Naive thymus-derived CD4-positive, alpha-beta T cell (primary cell): ENCODE measurements at places on chromosomes 6 and 20.

DNA sequence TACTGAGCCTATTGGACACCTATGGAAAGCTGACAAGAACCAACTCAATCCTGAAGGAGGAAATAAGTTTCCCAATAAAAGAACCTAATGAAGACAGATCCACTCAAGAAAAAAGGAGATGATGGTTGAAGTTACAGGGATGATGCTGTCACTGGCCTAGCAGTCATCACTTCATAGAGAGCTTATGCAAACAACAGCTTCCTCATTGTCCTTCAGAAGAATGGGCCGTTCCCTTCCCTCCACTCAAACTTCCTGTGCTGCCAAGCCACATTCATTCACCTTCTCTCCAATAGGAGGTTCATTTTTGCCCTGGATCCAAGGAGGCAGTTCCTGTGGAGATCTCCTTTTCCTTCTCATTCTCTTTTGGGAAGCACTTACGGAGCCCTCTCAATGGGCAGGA lies 13.8 kb upstream of the PM20D2 start:
- no peak for DNase-seq

GRCh38 chr6:23448281-23448680 lies 677.7 kb upstream of the NRSN1 start:
- DNase-seq, result no peak

DNA sequence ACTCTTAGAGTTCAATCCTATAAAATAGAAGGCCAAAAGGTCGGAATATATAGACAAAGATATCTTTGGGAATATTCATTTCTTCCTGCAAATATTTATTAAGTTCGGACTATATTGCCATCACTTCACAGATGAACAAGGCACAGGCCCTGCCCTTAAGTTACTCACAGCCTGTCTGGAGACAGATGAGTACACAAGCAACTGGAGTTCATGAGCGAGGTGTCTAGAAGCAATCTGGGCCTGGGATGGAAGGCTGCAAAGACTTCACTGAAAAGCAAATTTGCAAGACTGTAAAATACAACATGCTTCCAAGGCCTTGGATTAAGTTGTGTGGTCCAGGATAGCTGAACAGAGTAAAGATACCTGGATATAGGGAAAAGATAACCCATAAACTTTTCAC lies 56.7 kb upstream of the CEP85L start:
- no peak for DNase-seq

DNA sequence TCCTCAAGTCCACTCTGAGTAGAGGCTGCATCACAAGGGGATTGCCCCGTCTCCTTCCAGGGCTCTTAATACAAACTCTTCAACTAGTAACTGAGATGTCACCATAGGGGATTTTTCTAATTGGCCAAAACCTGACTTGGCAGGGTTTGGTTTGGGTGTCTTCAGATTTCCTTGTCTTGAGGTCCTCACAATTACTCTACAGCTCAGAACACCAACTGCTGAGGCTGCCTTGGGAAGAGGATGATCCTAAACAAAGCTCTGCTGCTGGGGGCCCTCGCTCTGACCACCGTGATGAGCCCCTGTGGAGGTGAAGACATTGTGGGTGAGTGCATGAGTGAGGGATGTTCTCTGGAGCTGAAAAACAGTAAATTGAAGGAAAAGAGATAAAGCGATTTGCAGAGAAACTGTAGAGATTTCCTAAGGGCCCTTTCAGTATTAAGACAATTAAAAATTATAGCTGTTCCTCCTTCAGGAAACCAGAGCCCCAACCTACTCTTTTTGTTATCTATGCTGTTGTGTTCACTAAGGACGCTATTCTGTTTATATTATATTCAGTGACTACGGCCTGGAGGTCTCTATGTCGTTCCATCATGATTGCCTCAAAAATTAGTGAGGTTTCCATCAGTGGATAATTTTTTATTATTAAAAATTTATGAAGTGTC lies at the start of gene HLA-DQA1:
HLA-DQA1 (plus strand) TSS at position 188 of the 662 bp plus-strand sequence; CDS start at position 241, 53 bp downstream.
- DNase-seq, result no peak

DNA sequence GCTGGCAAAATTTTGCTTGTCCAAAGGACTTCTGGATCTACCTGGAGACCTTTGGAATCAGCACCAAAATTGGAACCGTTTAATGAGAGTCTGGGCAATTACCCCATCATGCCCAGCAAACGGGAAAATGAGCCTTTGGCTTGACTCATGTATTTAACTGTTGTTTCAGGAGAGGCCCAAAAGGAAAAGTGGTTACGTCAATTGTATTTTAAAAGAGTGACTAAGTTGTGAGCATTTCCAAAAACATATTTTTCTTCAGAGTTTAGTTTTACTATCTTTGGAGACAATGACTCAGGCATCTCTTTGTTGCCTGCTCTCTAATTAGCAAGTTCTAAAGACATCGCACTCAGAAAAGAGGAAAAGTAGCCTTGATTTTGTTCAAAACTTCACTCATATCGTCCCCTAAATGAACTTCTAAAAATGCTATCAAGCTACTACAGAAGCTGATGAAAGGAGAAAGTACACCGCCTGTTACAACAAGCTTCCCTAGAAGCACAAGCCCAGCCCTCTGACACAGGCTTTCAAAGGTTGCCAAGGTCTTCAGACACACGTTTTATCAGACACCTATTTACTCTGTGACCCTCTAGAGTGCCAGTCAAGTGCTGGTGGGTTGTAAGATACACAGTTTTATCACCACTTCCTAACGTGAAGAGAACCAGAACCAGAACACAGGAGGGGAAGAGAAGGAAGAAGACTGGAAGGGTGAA lies 146.2 kb downstream of the TBX18 start:
- no peak for DNase-seq

DNA sequence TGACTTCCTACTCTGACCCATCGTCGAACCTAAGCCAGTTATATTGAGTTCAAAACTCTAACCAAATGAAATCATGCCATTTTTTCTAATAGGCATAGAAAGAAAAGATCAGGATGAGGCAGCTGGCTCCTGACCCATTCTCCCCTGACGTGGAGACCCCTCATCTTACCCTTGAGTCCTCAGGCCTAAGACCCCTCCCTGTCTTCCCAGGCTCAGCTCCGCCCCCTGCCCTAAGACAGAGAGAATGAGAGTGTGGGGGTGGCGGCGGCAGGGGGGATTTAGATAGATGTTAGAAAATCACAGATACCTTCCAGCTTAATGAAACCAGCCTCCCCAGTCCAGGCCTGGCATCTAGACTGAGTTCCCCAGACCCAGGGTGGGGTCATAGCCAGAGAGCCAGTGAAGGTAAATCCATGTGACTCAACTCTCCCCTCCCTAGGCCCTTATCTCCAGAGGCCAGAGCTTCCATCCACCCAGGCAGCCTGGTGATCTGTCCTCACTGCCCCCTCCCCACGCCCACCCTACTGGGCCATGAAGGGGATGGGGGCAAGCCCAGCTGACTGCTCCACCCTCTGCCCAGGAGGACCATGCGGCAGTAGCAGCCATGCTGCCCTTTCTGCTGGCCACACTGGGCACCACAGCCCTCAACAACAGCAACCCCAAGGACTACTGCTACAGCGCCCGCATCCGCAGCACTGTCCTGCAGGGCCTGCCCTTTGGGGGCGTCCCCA lies 6.8 kb downstream of the TMEM63B start:
- DNase-seq, result no peak

DNA sequence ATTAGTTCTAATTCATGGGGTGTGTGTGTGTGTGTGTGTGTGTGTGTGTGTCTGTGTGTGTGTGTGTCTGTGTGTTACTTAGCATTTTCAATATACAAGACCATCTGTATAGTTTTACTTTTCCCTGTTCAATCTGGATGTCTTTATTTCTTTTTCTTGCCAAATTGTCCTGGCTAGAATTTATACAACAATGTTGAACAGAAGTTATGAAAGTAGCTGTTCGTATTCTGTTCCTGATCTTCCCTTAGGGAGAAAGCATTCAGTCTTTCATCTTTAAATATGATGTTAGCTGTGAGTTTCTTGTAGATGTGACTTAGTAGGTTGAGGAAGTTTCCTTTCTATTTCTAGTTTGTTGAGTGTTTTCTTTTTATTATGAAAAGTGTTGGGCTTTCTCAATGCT lies 334.7 kb upstream of the RNF24 start:
- no peak for DNase-seq

- DNase-seq, result no peak
Observed at GRCh38 chr6:148298683-148299082, 44.0 kb upstream of the SASH1 start.

GRCh38 chr6:25777856-25778649 lies 23.5 kb downstream of the SLC17A4 start:
- no peak for DNase-seq

GRCh38 chr6:23175391-23175790 lies 606.0 kb downstream of the HDGFL1 start:
- no peak for DNase-seq

DNA sequence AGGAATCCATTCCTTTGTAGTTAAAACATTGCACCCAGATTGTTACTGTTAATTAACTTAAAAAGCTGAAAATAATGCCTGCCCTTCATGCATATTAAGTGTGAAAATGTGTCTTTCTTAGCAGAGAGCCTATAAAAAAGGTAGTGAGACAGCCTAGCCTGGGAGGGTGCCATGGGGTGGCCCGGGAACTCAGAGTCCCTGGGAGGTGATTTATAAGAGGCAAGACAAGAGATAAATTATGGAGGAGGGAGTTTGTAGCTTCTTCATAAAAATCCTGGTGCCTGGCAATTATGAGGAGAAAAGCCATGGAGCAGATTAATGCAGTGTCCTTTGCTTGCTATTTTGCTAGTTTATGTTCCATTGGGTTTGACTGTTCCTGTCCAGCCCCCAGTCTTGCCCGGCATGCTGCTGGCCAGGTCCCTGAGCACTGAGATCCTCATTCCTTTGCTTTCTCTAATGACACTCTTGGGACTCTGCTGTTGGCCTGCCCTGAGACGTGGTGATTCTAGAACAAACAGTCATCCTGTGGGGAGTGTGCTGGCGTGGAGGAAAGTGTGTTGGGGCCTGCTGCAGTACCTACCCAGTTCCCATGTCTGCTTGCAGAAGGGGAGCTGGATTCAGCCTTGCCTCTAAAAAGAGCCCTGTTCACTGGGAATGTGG lies 4.2 kb downstream of the MLN start:
- no peak for DNase-seq

- DNase-seq, result no peak
Observed at GRCh38 chr6:139149383-139149782, 14.5 kb downstream of the HECA start.

DNA sequence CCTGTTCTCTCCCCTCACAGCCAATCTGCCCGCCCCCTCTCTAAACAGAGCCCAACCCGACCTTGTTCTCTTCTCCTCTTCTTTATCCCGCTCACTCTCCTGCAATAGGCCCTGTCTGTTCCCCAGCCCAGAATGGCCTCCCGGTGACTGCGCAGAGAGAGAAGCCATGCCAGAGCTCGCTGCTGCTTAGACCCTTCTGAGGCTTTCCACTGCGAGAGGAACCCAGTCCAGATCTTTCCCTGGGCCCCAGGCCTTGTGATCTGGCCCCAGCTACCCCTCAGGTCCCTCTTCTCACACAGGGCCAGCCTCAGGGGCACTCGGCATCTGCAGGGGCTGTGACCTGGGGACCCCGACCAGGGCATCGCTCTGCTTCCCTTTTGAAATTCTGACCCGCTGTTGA lies 58.1 kb downstream of the TMEM242 start:
- no peak for DNase-seq

DNA sequence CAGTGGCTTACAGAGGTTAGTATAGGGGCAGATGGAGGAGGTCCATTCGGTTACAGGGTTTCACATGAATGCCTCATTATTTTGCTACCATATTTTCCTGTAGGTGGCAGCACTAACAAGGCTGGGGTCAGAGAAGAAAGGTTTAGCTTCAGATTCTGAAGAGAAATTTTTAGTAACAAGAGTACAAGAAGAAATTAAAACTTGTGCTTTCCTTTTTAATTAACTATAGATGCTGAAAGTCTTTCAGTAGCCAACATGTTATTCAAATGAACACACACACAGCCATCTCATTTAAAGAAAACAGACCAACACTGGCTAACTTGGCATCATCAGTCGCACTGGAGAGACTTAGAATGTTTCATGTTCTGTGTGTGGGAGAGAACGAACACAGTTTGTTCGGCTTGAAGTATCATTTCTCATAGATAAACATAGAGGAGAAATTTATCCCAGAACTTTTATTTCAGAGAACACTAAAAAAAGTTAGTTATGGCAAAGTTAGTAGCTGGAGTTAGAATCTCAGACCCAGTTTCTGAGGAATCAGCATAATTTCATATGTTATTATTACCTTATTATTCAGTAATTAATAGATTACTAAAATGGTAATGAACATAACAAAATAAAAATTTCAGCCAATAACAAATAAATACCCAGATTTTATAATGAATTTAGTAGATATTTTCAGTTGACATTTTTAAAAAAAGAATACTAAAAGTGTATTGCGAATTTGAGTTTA lies 314.0 kb upstream of the RSPO3 start:
- no peak for DNase-seq
